ENCODE measurements at places on chromosomes 3 and 15.

DNA sequence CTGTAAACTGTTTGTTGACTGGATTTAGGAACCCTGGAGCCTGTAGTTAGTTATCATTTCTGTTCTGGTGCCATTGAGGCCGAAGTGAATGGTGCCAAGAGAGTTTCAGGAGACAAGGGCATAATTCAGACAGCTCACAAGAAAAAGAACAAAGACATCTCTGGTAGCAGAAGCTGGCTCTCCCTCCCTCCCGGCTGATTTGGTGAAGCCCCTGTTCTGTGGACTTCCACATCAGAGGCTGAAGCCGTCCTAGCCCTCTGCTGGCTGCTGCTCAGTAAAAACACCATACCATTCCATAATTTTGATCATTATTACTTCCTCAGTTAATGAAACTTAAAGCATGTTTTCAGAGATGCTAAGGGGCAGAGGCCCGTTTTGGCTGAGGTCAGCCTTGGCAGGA is 381.2 kb upstream of the WNT5A start:
- no peak for DNase-seq

DNA sequence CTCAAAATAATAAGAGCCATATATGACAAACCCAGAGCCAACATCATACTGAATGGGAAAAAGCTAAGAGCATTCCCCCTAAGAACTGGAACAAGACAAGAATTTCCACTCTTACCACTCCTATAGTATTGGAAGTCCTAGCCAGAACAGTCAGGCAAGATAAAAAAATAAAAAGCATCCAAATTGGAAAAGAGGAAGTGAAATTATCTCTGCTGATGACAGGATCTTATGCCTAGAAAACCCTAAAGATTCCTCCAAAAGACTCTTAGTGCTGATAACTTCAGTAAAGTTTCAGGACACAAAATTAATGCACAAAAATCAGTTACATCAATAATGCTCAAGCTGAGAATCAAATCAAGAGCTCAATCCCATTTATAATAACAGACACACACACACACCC is 45.9 kb upstream of the SLC2A2 start:
- DNase-seq, result no peak

DNA sequence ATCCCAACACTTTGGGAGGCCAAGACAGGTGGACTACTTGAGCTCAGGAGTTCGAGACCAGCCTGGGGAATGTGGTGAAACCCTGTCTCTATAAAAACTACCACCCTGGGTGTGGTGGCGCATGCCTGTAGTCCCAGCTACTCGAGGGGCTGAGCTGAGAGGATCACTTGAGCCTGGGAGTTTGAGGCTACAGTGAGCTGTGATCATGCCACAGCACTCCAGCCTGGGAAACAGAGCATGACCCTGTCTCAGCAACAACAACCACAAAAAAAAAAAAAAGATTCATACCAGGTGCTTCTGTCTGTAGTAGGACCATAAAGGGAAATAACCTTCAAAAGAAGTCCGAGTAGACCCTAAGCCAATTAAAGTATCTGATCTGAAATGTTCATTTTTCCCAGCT is 94.5 kb downstream of the SERPINI1 start:
- DNase-seq, result no peak

GRCh38 chr15:38528294-38528693 is 36.3 kb downstream of the RASGRP1 start:
- no peak for DNase-seq

DNA sequence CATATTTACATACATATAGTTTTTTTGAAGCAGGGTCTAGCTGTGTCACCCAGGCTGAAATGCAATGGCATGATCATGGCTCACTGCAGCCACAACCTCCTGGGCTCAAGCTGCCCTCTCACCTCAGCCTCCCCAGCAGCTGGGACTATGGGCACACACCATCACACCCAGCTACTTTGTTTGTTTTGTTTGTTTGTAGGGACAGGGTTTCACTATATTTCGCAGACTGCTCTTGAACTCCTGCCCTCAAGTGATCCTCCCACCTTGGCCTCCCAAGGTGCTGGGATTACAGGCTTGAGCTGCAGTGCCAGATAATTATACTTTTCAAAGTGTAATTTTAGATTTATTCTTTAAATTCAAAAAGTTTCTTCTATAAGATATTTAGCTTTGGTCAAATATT is 10.2 kb downstream of the GTF2A2 start:
- DNase-seq, result no peak

GRCh38 chr15:47746516-47746915 is 29.2 kb downstream of the SEMA6D start:
- no peak for DNase-seq

GRCh38 chr15:25236861-25237155 is 202.0 kb downstream of the UBE3A start:
- DNase-seq, result no peak

GRCh38 chr3:21310891-21311290 is 440.1 kb downstream of the ZNF385D start:
- no peak for DNase-seq

DNA sequence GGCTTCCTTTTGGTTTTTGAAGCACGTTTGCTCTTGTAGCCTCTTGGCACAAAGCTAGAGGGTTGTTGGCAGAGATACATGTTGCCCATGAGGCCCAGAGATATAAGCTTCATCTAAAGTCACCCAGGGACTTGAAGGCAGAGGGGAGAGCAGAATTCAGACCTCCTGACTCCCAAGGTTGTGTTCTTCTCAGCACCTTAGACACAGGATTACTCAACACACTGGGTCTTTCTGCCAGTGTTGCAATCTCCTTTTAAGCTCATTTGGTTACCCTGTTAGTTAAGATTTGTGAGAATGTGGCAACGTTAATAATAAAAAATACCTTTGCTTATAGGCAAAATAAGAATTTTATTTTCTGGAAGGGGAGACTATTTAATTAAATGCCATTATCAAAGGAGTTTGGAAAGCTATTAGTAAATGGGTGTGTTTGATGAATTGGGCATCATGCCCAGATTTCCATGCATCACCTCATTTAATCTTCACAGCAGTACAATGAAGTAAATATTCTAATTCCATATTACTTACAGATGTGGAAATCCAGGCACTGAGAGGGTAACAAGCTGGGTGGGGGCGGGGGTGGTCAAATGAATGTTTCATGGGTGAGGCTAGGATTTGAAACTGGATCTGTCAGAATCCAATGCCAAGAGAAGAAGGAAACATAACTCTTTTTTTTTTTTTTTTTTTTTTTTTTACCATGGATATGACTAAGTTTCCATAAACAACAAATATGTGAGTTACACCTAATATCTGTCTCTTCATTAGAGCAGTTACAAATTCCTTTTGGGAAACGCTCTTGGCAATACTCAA is 183.3 kb downstream of the NR1D2 start:
- DNase-seq, result no peak

GRCh38 chr3:108150200-108150599 is 59.4 kb upstream of the CD47 start:
- no peak for DNase-seq

DNA sequence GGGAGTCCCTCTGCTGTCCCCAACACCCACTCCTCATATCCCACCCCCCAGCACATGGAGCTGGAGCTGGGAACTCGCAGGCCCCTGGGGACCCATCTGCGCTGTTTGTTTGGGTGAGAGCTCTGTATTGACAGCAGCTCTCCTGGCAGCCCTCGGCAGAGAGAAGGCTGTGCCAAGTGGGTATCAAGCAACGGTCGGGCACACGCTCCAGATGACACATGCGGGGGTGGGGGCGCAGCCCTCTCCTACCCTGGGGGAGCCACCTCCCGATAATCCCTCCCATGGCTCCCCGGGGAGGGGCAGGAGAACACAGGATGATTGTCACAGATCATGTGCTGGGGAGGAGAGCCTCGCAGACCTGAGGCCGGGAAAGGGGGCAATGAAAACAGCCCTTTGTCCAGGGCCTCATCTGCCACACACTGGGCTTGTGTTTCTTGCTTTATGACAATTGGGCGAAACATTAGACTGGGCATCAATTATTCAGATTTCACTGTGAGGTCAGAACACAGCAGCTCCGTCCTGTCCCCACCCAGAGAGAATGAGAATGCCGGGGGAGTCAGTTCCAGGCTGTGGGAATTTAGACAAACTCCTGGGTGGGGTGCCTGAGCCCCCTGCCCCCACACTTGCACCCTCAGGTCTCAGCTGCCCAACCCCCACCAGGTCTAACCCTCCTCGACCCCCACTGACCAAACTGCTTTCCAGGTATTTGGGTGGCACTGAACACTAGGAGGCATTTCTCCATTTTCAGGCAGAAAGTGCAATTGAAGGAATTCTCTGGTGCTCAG is 46.4 kb upstream of the KLF13 start:
- DNase-seq, result peak; percentile 56

GRCh38 chr3:152719264-152719663 is 115.7 kb upstream of the P2RY1 start:
- DNase-seq, result no peak

DNA sequence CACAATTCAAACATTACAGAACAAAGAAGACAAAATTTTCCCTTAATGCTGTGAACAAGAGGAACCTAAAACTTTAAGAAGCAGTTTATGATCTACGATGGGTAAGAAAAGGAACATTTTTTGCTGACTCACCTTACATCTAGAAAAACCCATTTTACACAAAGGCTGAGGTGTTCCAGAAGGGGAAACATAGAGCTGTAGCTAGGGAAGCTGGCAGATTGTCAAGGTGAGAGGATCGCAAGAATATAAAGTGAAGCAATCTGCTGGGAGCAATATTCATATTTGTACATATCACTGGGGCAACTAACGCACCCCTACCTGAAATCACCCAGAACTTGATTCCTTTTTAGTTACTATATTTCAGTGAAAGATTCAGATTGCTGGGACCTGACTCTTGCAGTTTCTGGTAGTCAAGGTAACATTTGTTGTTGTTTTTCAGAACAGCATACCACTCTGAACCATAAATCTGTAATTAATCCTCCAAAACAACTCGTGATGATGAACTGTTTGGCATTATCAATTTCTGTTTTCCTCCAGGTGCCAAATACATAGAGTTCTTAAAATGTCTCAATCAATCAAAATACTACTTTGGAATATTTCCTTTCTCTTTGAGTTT is 184.1 kb upstream of the LRRC3B start:
- no peak for DNase-seq

DNA sequence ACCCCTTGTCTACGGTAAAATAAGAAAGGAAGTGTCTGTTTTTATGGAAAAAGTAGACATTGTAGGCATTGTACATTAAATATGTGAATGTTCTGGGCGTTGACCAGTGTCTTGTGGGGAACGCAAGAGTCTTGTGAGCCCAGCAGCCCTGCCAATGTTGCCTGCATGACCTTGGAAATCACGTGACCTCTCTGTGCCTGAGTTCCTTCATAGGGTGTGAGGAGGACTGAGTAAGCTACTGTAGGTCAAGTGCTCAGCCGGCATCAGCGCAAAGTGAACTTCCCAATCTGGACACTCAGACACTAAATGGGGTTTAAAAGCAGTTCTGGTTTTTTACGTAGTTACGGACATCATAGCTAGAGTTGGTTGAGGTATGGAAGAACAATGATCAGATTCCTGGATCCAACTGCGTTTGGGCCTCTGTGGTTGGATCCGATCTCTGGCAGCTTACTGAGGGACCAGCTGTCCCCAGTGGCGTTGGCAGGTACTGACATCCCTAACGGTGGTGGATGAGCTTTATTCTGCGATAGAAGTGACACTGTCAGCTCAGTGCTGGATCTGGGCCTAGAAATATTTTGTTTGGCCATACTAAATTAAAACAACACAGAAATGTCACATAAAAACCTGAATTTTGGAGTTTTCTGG is 63.8 kb downstream of the SPSB4 start:
- no peak for DNase-seq

DNA sequence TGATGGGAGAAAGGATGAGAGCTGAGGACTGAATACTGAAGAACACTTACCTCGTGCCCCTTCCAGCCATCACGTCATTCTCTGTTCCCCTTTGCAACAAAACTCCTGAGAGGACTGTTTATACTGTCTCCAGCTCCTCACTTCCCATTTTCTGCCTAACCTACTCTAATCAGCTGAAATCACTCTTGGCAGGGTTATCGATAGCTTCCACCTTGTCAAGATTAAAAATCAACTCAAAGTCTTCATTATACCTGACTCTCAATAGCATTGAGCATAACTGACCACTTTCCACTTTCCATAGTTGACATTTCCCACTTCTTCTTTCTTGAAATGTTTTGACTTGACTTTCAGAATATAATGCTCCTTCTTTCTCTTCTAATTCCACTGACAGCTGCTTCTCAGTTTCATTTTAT is 4.3 kb downstream of the BTBD1 start:
- DNase-seq, result no peak

DNA sequence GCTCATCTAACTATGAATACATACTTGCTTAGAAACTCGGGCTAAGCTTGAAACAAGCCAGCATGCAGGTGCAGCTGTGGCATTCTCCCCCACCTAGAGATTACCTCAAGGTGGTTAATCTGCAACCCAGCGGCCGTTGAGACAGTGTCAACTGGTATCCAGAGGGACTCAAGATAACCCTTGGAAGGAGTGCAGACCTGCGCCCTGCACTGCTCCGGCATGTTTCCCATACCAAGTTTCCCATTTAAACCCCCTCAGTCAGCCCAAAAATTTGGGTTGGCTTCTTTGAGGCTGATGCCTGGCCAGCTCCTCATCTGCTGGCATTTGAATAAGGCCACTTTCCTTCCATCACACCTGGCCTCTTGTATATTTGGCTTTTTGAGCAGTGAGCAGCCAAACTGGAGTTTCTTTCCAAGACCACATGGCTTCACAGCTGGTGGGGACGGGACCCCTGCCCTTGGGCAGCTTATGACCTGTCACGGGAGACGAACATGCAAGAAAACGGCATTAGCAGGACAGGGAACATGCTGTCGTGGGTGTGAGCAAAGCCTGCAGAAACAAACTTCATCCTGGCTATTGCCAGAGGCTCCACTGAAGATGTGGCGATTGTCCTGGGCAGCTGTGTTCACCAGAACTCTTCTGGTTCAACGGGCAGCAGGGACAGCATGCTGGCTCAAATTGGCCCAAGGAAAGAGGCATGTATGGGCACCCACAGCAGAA is 98.2 kb downstream of the PLXNA1 start:
- DNase-seq, result no peak

GRCh38 chr15:45637552-45638033 is 2.8 kb downstream of the SQOR start:
- DNase-seq, result no peak

GRCh38 chr15:79635149-79635771 is 203.1 kb downstream of the MINAR1 start:
- no peak for DNase-seq

GRCh38 chr3:30934208-30934550 is 39.7 kb upstream of the GADL1 start:
- peak; percentile 60 for DNase-seq

GRCh38 chr3:174957081-174957480 is 97.9 kb downstream of the NAALADL2 start:
- no peak for DNase-seq

DNA sequence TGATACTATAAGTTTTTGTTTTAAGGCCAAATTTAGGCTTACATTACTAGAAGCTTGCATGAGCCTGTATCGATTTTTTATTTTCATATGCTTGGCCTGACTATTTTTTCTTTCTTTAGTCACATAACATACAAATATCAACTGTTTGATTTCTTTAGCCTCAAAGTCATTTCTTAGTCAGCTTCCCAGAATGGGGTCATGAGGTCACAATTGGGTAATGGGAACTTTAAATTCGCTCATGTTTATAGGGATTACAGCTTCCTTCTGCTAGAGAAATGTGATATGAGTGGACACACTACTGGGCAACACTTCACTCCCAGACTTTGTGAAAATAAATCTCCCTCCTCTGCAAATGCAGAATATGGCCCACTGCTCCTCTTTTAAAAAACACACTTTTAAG is 9.1 kb upstream of the TIPARP start:
- no peak for DNase-seq
